Heart right ventricle (tissue), 16 donors: ENCODE measurements at places on chromosomes 16 and 17. TPM values are rescaled to one million over a fixed set of nuclear protein-coding genes. Genes with fewer than 3 reads are reported as not detected.
A peak's percentile ranks its signal among the peaks of the same experiment; 100 is the strongest.

The CPD gene
- total RNA-seq: 20.9 TPM

- no peaks in the 10 kb centered on the region for H3K4me1 ChIP-seq
- H3K27me3 ChIP-seq: peaks cover 57% of the 10 kb centered on the region
- no peak overlapping the region for H3K4me3 ChIP-seq
Observed at GRCh38 chr16:86227801-86228200, 282.5 kb upstream of the FOXF1 start.

GRCh38 chr17:57622683-57623433, 122.2 kb downstream of the CCDC182 start:
- H3K36me3 ChIP-seq: no peaks in the 10 kb centered on the region
- H3K4me1 ChIP-seq: peaks cover 57% of the 10 kb centered on the region
- peak; percentile 47 for DNase-seq
- no peak overlapping the region for H3K4me3 ChIP-seq
- H3K27me3 ChIP-seq: no peaks in the 10 kb centered on the region
- H3K27ac ChIP-seq: peak overlapping the region; percentile 74

The GAS2L2 gene
- total RNA-seq: 0.15 TPM

The MLYCD gene
- total RNA-seq: 31.5 TPM

- H3K4me3 ChIP-seq: no peak overlapping the region
- DNase-seq: no peak
- no peaks in the 10 kb centered on the region for H3K36me3 ChIP-seq
- no peaks in the 10 kb centered on the region for H3K4me1 ChIP-seq
Observed at GRCh38 chr16:82859662-82860061, 232.9 kb downstream of the CDH13 start.

DNA sequence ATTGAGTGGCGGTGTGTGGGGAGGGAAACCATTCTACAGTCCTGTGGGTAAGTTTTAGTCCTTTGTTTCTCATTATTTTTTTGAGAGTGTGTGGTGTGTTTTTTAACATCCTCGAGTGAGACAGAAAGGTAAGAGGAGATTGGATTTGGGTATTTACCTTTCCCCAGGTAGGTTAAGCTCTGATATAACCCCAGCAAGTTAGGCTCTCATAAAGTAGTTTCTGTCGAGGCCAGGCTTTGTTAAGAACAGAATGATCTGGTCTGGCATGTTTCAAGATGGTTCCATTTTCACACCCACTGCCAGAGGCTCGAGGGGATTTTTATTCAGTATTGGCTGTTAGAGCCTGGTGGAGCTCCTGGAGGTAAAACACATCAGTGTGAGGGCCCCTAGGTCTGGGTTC, 62.9 kb downstream of the BCAS3 start:
- no peak overlapping the region for H3K4me3 ChIP-seq
- no peak for DNase-seq
- H3K4me1 ChIP-seq: no peaks in the 10 kb centered on the region
- no peak overlapping the region for H3K27ac ChIP-seq

The EVPLL gene
- not detected for total RNA-seq

- no peaks in the 10 kb centered on the region for H3K27me3 ChIP-seq
- DNase-seq: no peak
- peak overlapping the region; percentile 13 for H3K27ac ChIP-seq
- H3K36me3 ChIP-seq: peaks cover 6% of the 10 kb centered on the region
- peaks cover 15% of the 10 kb centered on the region for H3K4me1 ChIP-seq
- H3K4me3 ChIP-seq: no peak overlapping the region
Observed at GRCh38 chr16:53865494-53865863, 161.5 kb downstream of the FTO start.

DNA sequence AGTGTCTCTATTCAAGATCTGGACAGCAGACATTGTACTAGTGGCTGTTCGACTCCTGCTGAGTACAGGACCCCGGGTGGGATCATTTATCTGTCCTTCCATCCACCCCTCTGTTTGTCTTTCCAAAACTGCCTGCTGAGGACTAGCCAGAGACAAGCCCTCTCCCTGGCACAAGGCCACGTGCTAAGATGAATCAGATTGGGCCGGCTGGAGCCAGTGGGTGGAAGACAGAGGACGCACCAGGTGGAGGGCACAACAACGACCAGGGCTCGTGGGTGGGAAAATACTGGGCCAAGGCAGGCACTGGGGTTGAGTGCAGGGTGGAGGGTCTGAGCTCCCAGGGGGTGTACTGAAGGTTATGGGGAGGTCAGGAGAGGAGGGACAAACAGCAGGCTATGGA, 1.4 kb upstream of the CA7 start:
- no peaks in the 10 kb centered on the region for H3K36me3 ChIP-seq
- peaks cover 37% of the 10 kb centered on the region for H3K27me3 ChIP-seq
- no peak for DNase-seq
- H3K4me1 ChIP-seq: peaks cover 23% of the 10 kb centered on the region

The TMC8 gene
- 2.1 TPM for total RNA-seq

- DNase-seq: no peak
- no peaks in the 10 kb centered on the region for H3K27me3 ChIP-seq
- no peaks in the 10 kb centered on the region for H3K36me3 ChIP-seq
- H3K27ac ChIP-seq: no peak overlapping the region
- no peak overlapping the region for H3K4me3 ChIP-seq
Observed at GRCh38 chr16:87535457-87535854, 42.6 kb upstream of the ZCCHC14 start.

GRCh38 chr17:42055027-42055426, 4.6 kb upstream of the C17orf113 start:
- no peaks in the 10 kb centered on the region for H3K36me3 ChIP-seq
- no peak overlapping the region for H3K27ac ChIP-seq
- no peak overlapping the region for H3K4me3 ChIP-seq
- peaks cover 2% of the 10 kb centered on the region for H3K4me1 ChIP-seq
- no peak for DNase-seq

The CCDC200 gene
- not detected for total RNA-seq

The TM4SF5 gene
- not detected for total RNA-seq

The SP2 gene
- 17.6 TPM for total RNA-seq

The ZP2 gene
- not detected for total RNA-seq

The MMP28 gene
- total RNA-seq: 2.5 TPM

DNA sequence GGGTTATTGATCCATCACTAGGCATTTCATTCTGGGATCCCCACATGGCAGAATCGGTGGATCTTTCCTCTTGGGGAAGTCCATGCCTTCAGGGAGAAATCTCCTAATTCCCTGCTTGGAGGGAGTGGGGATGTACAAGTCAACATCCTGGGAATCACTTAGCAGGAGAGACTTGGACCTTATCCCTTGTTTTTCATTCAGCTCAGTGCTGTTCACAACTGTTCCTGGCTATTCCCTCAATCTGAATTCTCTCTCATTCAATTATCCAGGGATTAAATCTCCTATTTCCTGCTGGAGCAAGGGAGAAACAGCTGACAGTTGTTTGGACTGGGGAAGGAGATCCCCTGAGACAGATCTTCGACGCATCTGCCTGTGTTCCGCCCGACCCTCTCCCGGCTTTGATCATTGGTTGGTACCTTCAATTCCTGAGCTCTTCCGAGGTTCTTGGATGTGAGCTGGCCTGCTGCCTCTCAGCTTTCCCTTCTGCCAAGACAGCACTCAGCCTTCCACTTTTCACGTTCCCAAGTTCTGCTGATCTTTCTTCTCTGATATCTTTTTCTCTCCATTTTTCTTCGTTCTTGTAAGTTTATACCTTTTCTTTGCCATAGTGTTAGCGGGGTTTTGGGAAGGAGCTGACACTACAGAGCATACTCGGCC, 115.4 kb upstream of the GNAO1 start:
- H3K27ac ChIP-seq: no peak overlapping the region
- H3K4me1 ChIP-seq: no peaks in the 10 kb centered on the region
- DNase-seq: no peak
- no peaks in the 10 kb centered on the region for H3K27me3 ChIP-seq

GRCh38 chr16:30774367-30775130, 12.4 kb downstream of the RNF40 start:
- peak; percentile 42 for DNase-seq
- H3K27ac ChIP-seq: peak overlapping the region; percentile 95
- H3K36me3 ChIP-seq: peaks cover 33% of the 10 kb centered on the region
- peak overlapping the region; percentile 82 for H3K4me3 ChIP-seq
- no peaks in the 10 kb centered on the region for H3K27me3 ChIP-seq
- H3K4me1 ChIP-seq: peaks cover 14% of the 10 kb centered on the region

The ZG16B gene
- total RNA-seq: not detected

DNA sequence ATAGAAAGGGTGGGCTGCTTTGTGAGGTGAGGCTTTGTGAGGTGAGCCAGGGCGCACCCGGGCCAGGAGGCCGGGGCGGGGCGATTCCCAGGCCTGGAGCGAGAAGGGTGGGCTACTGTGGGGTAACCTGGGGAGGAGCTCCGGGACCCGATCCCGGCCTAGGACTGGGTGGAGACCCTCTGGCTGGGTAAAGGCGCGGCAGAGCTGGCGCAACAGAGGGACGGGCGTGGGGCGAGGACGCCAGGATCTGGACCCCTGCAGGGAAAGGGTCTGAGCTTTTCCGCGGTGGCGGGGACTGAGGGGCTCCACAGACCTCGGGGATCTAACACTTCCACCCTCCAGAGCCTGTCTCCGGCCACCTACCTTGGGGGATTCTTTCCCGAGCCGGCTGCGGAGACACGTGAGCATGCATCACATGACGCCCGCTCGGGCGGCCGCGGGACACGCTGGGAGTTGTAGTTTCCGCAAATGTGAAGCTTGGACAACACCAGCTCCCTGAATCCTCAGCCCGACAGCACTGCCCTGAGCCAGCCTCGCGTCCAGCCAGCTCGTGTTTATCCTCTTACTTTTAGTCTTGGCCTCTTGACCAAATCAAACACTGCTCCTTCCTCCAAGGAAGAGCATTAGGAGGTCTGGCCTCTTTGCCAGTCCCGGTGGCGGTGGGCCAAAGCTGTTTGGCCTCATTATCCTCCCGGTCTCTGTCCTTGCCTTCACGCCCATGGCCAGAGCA, at the start of gene SLC38A7:
Gene SLC38A7 (minus strand): TSS at position 417 of the 730 bp plus-strand sequence. CDS start 4,644 bp downstream, outside the sequence.
- H3K36me3 ChIP-seq: peaks cover 4% of the 10 kb centered on the region
- DNase-seq: peak; percentile 89
- peak within 1 kb of the TSS; percentile 94 for H3K4me3 ChIP-seq
- H3K4me1 ChIP-seq: peaks cover 27% of the 10 kb centered on the region
- H3K27me3 ChIP-seq: no peaks in the 10 kb centered on the region
- peak within 1 kb of the TSS; percentile 85 for H3K27ac ChIP-seq

The CFAP119 gene
- total RNA-seq: 1.6 TPM

- H3K36me3 ChIP-seq: peaks cover 10% of the 10 kb centered on the region
- peak overlapping the region; percentile 94 for H3K27ac ChIP-seq
- peak; percentile 65 for DNase-seq
- H3K27me3 ChIP-seq: no peaks in the 10 kb centered on the region
Observed at GRCh38 chr16:71722801-71723536, 1.5 kb downstream of the PHLPP2 start.

DNA sequence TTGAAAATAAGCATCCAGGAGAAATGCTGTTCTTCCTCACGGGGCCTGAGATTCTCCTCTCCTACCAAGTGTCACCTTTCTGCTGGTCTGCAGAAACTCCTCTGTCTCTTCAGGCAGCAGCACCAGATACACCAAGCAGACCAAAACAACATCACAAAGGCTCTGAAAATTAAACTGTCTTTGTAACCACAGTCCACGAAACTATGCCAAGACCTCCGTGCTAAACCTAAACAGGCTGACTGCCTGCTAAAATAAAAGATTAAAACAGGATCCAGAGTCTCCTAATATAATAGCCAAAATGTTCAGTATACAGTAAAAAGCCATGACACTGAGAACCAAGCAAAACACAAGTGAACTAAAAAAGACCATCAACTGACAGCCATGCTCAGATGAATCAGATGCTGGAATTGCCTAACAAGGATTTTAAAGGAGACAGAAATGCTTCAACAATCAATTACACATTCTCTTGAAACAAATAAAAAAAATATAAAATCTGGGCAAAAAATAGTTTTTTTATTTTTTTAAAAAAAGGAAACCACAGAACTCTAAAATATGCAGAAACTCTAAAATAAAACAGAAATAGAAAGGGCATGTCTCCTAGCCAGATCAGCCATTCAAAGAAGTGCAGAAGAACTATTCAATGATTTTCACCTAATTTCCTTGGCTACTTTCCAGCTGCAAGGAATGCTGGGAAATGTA, 50.3 kb upstream of the TOX3 start:
- no peaks in the 10 kb centered on the region for H3K27me3 ChIP-seq
- H3K4me3 ChIP-seq: no peak overlapping the region
- no peak for DNase-seq
- no peaks in the 10 kb centered on the region for H3K36me3 ChIP-seq
- H3K27ac ChIP-seq: no peak overlapping the region

DNA sequence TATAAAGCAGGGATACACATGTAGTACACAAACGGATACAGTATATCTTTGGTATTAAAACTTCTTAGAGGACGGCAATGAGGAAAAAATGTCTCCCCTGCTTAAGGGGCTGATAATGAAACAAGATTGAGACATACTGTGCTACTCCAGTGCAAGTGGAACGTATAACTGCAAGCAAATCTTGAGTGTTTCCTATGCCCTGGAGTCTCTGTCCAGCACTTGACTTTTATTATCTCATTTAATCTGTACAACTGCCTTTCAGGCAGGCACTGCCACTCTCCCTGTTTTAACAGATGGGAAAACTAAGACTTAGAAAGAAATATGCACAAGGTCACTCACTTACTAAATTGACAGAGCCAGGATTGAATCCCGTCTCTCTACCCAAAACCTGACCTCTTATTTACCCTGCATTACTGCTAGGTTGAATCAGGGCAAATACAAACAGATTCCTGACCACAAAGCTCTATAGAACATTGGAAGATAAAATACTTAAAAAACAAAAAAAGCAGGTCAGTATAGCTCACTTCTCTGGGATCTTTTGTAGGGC, 28.7 kb downstream of the TMC5 start:
- no peaks in the 10 kb centered on the region for H3K36me3 ChIP-seq
- no peak overlapping the region for H3K27ac ChIP-seq
- H3K4me1 ChIP-seq: no peaks in the 10 kb centered on the region
- peaks cover 4% of the 10 kb centered on the region for H3K27me3 ChIP-seq
- no peak overlapping the region for H3K4me3 ChIP-seq

DNA sequence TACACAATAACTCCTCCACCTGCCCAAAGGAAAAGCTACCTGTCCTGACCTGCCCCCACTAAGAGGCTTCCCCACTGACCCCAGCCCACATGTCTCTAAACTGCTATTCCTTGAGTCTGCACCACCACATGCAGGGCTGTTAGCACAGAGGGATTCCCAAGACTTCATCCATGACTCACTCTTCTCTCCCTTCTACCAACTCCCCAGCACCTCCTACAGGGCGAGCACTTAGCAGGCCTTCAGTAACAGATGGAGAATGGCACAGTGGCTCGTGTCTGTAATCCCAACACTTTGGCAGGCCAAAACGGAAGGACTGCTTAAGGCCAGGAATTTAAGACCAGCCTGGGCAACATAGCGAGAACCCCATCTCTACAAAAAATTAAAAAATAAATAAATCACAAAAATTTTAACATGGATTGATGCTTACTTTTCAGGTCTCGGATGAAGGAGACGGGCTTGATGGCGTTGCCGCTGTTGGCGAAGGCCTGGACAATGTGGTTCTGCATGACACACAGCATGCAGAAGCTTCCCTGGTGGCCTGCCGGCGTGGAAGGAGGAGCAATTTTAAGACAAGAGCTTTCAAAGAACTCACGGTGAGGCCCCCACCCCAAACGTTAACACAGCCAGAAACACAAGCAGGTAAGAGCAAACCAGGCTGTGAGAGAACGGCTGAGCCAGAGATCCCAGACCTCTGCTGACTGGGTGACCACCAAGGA, 12.0 kb downstream of the USP36 start:
- H3K36me3 ChIP-seq: peaks cover 5% of the 10 kb centered on the region
- H3K4me3 ChIP-seq: no peak overlapping the region
- no peak for DNase-seq
- no peak overlapping the region for H3K27ac ChIP-seq
- no peaks in the 10 kb centered on the region for H3K27me3 ChIP-seq
- no peaks in the 10 kb centered on the region for H3K4me1 ChIP-seq

- H3K27me3 ChIP-seq: no peaks in the 10 kb centered on the region
- H3K36me3 ChIP-seq: no peaks in the 10 kb centered on the region
- H3K4me3 ChIP-seq: no peak overlapping the region
- H3K4me1 ChIP-seq: peaks cover 85% of the 10 kb centered on the region
Observed at GRCh38 chr17:38460716-38461630, 32.7 kb downstream of the ARHGAP23 start.
